Cortex of kidney (tissue), 1 donor: ENCODE measurements at places on chromosomes 4 and X.

DNA sequence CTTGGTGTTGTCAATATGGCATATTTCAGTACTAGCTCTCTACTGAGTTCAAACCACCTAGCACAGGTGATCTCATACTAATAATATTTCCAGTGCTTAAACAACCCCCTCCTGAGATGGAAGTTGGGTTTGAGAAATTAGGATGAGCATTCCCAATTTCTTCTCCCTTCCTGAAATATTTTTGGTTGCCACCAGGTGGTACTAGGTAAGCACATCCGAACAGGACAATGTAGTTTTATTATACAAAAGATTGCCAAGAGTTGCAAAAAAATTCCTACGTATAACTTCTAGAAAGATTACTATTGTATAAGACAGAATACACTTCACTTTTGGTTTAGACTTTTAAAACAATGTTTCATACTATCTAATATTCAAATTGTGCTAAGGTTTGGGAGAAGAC lies 484.5 kb downstream of the PACRGL start:
- no peak for DNase-seq

DNA sequence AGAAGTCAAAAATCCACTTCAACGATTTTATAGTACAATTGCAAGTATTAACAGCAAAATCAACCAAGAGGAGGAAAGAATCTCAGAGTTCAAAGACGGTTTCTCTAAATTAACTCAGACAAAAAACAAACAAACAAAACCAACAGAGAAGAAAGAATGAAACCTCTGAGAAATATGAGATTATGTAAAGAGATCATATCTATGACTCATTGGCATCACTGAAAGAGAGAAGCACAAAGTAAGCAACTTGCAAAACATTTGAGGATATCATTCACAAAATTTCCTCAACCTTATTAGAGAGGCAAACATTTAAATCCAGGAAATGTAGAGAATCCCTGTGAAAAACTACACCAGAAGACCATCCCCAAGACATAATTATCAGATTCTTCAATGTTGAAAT lies 370.4 kb downstream of the INPP4B start:
- DNase-seq: no peak

GRCh38 chr4:107780665-107781064 lies 44.1 kb upstream of the SGMS2 start:
- no peak for DNase-seq

DNA sequence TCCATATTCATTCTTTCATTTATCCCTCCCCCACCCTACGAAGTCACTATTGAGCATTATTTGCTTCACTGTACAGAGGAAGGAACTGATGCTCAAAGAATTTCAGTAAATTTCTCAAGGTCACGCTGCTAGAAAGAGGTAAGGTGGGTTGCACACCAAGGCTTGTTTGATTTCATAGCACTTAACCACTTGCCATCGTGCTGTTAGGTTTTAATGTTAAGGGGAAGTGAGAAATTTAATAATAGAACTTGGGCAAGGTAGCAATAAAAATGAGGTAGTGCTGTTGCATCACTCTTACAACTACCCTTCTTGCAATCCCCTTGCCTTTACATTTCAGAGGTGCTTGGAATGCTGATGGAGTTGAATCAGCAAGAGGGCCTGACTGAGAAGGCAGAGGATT lies 343.1 kb downstream of the MID1IP1 start:
- DNase-seq: no peak

- DNase-seq: no peak
Measured at GRCh38 chrX:43108828-43109227, 330.9 kb upstream of the PPP1R2C start.

- DNase-seq: no peak
Measured at GRCh38 chr4:1246111-1246881, 2.6 kb downstream of the CTBP1 start.

- DNase-seq: no peak
Measured at GRCh38 chr4:52001616-52002015, 18.5 kb downstream of the LRRC66 start.

- no peak for DNase-seq
Measured at GRCh38 chr4:74292111-74292870, 16.0 kb upstream of the EPGN start.

DNA sequence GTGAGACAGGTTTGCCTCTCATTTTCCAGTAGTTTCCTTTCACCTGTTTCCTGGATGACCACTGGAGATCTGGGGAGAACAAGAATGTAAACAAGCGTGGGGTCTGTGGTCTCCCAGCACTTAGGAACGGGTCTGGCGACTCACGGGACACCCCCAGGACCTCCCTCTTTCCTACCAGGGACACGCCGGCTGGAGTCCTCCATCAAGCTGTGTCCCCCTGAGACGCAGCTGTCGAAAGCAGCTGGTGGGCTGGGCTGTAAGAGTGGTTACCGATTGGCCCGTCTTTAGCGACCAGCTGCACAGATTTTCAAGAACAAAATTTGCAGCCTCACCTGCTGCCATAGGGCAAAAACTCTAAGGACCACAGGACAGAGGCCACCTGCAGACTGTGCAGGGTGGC lies 11.9 kb downstream of the LRPAP1 start:
- no peak for DNase-seq

DNA sequence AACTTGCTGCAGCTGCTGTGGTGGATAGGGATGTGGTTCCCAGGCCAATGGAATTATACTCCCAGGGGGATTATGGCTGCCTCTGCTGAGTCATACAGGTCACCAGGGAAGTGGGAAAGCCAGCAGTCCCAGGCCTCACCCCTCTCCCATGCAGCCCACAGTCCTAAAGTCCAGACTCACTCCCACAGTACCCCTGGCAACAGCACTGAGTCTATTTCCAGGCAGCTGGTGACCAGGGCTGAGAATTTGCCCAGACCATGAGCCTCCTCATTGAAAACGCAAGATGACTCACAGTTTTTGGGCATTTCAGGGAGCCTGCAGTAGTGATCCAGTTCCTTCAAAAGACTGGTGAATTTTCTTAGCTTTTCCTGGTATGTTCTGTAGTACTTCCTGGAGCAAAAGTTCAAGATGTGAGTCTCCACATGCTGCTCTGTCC lies 137.6 kb downstream of the NPNT start:
- no peak for DNase-seq

DNA sequence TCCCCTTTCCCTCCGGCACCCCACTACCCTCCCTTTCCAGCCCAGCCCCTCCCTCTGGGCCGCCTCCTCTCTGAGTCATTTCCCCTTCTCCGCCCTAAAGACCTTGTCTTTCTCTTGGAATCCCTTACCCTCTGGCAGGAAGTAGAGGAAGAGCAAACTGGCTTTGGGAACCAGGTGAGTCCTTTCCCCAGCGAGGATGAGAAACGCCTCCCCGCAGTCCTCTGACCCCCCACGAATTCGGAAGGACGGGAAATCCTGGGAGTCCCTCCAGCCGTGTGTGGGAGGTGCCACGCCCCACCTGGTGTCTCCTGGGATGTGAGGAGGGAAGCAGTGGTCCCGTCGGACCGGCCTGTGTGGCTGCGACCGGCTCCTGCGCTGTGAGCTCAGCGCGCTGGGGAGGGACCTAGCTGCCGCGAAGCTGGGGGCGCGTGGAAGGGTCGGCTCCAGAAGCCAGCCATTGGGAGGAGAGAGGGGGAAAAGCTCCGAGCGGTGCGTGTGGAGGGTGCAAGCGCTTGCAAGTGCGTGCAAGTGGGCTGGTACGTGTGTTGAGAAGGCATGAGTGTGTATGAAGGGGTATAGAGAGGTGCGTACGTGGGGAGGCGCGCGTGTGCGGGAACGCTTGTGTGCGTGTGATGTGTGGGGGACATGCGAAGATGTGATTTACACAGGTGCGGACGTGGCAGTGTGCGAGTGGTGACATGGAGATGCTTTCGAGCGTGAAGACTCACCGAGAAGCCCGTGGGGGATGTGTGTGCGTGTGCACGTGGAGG lies 46.3 kb downstream of the TEX13B start:
- DNase-seq: no peak

- DNase-seq: no peak
Measured at GRCh38 chrX:100648458-100649417, 4.7 kb downstream of the SRPX2 start.

DNA sequence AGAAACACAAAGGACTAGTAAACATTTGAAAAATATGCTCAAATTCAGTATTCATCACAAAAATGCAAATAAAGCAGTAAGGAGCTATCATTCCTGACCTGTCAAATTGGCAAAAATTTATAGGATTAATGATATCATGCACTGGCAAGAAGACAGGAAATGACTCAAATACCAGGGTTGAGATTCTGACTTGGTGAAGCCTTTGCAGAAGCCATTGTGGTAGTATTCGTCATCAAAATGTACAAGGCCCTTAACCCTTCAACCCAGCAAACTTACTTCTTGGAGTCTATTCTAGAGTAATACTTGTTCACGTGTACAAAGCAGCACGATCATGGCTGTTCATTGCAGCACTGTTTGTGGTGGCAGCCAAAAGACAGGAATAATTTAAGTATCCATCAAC lies 132.4 kb downstream of the ENOX2 start:
- DNase-seq: no peak

DNA sequence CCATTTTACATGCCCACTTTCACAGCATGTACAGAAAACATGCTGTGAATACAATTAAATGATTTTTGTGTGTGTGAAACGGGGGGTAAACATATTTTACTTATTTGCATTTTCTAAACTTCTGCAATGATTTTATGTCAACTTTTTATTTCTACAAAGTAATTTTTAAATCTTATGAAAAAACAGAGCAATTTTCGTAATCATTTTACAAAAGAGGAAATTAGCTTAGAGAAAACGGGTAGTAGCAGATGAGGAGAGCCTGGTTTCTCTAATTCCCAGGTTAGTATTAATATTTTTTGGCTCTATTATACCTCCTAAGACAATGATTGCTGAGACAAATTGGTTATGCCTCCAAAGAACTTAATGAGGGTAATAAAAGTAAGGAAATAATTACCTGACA lies 3.2 kb downstream of the TKTL2 start:
- no peak for DNase-seq

DNA sequence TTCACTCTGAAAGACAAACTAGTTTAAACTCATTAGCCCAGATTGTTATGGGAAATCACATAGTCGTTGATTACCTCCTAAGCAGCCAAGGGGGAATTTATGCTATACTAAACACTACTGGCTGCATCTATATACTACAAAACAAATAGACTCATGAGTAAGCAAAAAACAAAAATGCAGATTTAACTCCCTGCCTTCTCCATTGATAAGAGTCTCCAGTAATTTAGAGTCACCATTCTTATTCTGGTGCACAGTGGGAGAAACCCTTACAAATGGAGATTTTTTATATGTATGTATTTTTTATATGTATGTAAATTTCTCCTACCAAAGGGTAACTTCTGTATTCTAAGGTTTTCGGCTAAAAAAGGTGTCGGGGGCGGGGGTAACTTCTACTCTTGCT lies 126.6 kb downstream of the PLS3 start:
- no peak for DNase-seq

GRCh38 chr4:21876711-21877110 lies 71.9 kb downstream of the KCNIP4 start:
- DNase-seq: no peak

GRCh38 chr4:93779228-93779627 lies 49.3 kb upstream of the ATOH1 start:
- no peak for DNase-seq

DNA sequence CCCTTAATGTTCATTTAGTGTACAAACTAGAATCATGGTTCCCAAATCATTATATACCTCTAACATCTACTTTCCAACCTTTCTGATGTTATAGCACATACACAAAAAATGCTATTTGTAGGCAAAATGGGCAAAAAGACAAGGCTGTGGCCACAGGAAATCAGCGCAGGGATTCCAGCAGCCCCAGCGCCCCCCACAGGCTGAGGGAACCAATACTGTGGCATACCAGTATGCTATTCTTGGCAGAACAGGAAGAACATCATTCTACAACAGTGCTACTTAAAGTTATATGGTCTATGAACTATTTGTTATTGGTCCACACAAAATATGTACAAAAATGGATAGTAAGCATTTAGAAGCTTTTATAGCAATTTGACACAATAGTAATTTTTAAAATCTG lies 25.3 kb downstream of the STEEP1 start:
- no peak for DNase-seq

GRCh38 chr4:10982305-10982704 lies 297.7 kb upstream of the CLNK start:
- no peak for DNase-seq

GRCh38 chr4:184668511-184669114 lies 19.1 kb downstream of the PRIMPOL start:
- no peak for DNase-seq

DNA sequence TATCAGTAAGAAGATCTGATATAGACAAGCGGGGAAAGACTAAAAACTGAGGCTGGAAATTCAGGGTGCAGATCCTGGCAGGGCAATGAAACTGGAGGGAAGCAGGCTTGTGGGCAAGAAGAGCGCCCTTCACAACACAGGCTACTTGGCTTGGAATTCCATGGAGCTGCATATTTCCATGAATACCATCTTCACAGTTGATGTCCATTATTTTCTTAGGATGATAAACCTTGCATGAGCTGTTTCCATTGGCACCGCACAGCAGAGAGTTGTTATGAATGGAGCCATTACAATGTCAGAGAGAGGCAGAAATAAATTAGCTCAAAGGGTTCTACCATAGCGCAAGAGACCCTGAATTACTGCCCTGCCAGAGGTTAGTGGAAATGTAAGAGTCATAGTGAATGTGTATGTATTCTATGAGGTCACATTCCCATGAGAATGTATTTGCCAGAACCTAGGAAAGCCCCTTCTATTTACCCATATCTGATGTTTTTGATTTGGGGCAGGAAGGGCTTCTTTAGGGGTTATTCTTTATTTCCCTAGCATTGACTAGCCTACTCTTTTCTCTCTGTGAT lies 215.6 kb downstream of the PALLD start:
- no peak for DNase-seq

- DNase-seq: no peak
Measured at GRCh38 chr4:153792618-153793247, 3.9 kb upstream of the SFRP2 start.

DNA sequence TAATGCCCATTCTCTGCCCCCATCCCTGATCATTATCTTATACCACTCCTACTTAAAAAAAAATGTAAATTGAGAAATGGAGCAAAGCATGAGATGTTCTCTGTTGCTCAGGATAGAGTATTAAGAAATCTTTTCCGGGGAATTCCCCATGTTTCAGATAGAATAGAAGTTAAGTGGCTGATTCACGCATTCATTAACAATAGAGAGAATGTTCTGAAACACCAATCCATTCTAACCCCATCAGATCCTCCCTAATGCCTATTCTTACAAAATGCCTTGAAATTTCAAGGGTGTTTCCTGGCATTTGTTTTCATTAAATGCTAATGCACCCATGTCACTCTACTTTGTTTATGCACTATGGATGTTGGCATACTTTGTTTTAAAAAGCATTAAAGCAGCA lies 101.1 kb downstream of the AREG start:
- DNase-seq: no peak

DNA sequence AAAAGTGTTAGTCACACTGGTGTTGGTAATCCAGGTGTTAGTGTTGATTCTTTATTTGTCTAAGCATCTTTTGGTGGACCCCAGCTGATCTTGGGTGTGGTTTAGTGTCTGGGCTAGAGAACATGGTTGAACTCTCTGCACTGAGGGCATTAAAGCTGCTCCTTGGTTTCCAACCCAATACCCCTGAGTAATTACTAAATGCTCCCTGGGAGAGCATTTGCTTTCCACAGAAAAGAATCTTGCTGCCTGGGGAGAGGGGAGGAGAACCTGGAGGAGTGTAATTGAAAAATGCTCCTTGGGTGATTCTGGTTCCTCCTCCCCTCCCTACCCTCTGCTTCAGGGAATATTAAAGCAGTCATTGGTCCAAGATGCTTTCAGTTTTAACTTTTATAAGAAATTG lies 3.1 kb downstream of the GUCY1B1 start:
- no peak for DNase-seq
